ENCODE measurements at places on chromosomes 6 and 20.

- no peak for DNase-seq
Measured at GRCh38 chr6:165260462-165260861, 48.9 kb downstream of the C6orf118 start.

DNA sequence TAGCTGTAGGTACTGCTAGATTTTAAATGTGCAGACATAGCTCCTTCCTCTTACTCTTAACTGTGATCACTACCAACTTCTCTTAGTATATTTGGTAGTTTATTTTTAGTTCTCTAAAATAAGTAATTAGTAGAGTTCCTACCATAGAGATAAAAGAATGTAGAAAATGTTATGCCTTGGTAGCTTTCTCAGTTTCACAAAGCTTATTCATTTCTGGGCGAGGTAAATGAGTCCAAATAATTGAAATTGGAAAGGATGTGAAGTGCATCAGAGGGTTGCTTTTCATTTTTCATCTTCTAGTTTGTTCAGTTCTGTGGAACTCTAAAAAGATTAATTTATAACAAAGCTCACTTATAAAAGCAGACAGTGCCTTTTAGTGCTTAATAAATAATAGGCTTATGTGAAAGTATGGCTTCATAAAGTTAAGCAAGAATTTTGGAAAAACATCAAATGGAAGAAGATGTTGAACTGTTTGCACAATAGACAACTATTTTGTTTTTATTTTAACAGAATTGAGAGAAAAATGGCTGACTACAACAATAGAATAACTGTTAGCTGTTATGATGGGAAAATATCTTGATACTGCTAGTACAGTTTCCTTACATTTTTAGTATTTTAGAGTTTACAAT is 303.7 kb downstream of the UTRN start:
- no peak for DNase-seq

DNA sequence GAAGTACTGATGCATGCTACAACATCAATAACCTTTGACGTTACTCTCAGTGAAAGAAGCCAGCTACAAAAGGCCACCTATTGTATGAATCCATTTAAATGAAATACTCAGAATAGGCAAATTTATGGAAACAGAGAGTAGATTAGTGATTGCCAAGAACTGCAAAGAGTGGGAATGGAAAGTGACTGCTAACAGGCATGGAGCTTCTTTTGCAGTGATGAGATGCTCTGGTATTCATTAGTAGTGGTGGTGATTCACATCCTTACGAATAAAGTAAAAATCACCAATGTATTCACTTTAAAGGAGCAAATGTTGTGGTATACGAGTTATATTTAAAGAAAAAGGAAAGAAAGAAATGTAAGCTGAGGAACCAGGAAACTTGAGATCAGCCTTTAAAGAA is 126.8 kb upstream of the SAMD5 start:
- no peak for DNase-seq

- no peak for DNase-seq
Measured at GRCh38 chr6:24766680-24767462, 7.9 kb upstream of the GMNN start.

DNA sequence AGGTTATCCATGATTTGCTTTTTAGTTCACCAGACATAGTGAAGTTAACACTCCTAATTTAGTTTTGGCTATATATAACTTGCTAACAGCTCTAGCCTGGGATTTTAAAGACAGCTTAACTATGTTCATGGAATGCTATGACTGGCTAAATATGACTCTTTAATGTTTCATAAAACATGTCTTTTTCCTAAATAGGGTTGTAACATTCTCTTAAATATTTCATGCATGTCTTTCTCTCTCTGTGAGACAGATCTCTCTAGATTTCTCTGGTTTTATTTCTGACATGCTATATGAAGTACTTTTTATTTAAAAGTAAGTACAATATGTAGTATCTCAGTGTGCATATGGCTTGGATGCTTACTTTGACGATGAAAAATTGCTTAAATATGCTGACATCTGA is 35.7 kb downstream of the MACROD2 start:
- DNase-seq, result no peak

GRCh38 chr6:139722530-139722929 is 348.1 kb upstream of the CITED2 start:
- DNase-seq, result no peak

GRCh38 chr20:17026346-17026745 is 200.5 kb upstream of the PCSK2 start:
- DNase-seq, result no peak

- DNase-seq, result no peak
Measured at GRCh38 chr6:34576286-34576955, 20.3 kb upstream of the SPDEF start.

GRCh38 chr20:51446656-51447055 is 95.9 kb downstream of the NFATC2 start:
- no peak for DNase-seq

DNA sequence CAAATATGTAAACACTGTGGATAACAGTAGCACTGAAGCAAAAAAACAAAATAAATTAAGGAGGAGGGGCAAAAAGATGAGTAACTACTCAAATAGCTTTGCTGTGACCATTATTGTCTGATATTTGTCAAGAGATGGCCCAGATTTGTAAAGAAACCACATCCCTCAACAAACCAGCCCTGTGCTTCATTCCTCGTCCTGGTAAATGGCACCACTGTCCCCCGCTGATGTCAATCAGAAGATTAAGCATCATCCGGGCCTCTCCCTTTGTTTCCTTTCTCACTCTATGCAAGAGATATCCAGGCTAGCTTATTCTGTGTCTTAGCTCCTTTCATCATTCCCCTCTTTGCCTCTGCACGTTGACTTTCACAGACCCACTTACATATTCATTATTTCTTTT is 259.0 kb downstream of the SYNE1 start:
- DNase-seq, result no peak

DNA sequence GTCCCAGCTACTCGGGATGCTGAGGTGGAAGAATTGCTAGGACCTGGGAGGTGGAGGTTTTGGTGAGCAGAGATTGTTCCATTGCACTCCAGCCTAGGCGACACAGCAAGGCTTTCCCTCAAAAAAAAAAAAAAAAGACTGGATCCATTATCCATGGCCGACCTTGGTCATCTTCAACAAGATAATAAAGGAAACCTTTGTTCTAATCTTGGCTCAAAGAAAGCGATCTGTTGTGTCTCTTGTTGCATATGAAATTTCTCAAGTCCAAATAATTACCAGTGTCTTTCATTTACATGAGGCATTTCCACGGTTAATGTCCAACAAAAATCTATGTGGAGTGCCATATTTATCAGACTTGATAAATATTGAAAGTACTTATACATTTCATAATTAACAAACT is 23.7 kb upstream of the KIF16B start:
- DNase-seq, result no peak

- no peak for DNase-seq
Measured at GRCh38 chr6:104700371-104701185, 159.1 kb downstream of the HACE1 start.

DNA sequence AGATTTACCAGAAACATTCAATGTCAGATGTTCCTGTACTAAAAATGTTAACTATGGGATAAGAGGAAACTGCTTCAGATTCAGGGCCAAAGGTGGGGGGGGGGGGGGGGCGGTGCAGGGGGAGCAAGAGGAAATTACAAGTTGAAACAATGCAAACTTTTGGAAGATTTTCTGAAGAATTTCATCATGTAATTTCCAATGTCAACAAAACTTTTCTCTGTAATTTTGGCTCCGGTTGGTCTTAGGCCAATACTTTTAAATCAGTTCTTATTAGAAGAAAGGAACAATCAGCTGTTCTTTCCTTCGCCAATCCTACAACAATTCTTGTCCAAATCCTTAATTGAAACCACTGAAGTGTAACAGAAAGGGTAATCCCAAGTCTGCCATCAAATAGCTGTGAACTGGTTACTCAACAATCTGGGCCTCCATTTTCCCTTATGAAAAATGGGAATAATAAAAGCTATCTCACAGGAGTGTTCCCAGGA is 13.1 kb downstream of the UQCC1 start:
- DNase-seq, result no peak

DNA sequence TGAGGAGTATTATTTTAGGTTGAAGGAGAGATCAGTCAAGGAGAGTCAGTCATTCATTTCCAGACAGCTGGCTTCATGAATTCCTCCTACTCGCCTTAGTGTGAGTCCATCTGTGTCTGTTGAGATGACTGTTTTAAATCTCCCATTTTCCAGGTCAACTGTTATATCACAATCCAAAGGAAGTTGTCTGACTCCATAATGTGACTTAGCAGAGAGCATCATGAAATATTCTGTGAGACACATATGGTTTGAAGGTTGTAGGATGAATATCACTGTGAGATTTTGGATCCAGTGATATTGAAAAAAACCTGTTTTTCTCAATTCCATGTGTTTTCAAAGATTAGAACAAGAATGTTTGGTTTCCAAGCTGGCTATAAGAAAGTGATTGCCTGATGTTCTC is 530.2 kb upstream of the MAN1A1 start:
- no peak for DNase-seq

- DNase-seq, result no peak
Measured at GRCh38 chr20:2602746-2603145, 49.7 kb upstream of the NOP56 start.

Measured in right atrium auricular region (tissue), 2 donors.